ENCODE measurements at places on chromosomes 2 and 18.

- DNase-seq, result no peak
- no peaks in the 10 kb centered on the region for H3K27me3 ChIP-seq
- no peak overlapping the region for H3K4me3 ChIP-seq
Observed at GRCh38 chr2:121346407-121346806, 61.4 kb upstream of the TFCP2L1 start.

- DNase-seq, result no peak
- no peak overlapping the region for H3K4me3 ChIP-seq
- H3K36me3 ChIP-seq, result no peaks in the 10 kb centered on the region
- H3K4me1 ChIP-seq, result no peaks in the 10 kb centered on the region
- H3K27me3 ChIP-seq, result no peaks in the 10 kb centered on the region
Observed at GRCh38 chr18:73697353-73697752, 450.3 kb downstream of the FBXO15 start.

DNA sequence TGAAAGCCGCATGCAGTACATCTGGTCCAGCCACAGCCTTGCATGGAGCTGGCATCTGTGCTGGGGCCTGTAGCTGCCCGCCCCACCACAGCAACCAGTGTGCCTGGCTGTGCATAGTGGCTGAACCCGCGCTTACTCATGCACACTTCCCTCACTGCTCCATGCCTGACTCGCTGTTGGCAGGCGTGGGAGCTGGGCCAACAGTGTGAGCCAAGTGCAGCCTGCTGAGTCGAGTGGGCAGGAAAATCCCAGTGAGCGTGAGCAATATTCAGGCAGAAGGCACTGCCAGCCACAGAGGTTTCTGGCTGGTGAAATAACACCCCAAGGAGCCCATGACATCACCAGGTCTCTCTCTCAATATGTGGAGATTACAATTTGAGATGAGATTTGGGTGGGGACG is 1674.1 kb upstream of the TMEFF2 start:
- H3K27ac ChIP-seq, result no peak overlapping the region
- no peaks in the 10 kb centered on the region for H3K36me3 ChIP-seq
- H3K27me3 ChIP-seq, result no peaks in the 10 kb centered on the region
- no peak for DNase-seq
- H3K4me1 ChIP-seq, result no peaks in the 10 kb centered on the region
- no peak overlapping the region for H3K4me3 ChIP-seq

GRCh38 chr2:177078855-177079254 is 133.7 kb upstream of the HNRNPA3 start:
- H3K27ac ChIP-seq, result no peak overlapping the region
- DNase-seq, result no peak
- no peaks in the 10 kb centered on the region for H3K4me1 ChIP-seq
- H3K4me3 ChIP-seq, result no peak overlapping the region

GRCh38 chr2:65319674-65320041 is 92.0 kb downstream of the ACTR2 start:
- no peaks in the 10 kb centered on the region for H3K27me3 ChIP-seq
- H3K36me3 ChIP-seq, result no peaks in the 10 kb centered on the region
- no peak for DNase-seq
- no peaks in the 10 kb centered on the region for H3K4me1 ChIP-seq
- H3K4me3 ChIP-seq, result no peak overlapping the region

DNA sequence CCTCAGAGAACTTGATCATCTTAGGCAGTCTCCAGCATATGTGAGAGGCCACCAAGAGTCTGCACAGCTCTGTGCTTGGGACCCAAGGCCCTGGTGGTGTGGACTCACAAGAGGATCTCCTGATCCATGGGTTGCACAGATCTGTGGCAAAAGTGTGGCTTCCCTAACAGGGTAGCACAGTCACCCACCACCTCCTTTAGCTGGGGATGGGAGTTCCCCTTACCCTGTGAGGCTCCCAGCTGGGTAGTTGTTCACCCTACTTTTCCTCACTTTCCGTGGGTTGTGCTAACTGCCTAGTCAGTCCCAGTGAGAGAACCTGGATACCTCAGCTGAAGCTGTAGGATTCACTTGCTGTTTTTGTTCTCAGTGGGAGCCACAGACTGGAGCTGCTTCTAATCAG is 123.7 kb downstream of the FTCDNL1 start:
- H3K4me1 ChIP-seq, result no peaks in the 10 kb centered on the region
- no peak overlapping the region for H3K27ac ChIP-seq
- H3K4me3 ChIP-seq, result no peak overlapping the region
- no peak for DNase-seq

DNA sequence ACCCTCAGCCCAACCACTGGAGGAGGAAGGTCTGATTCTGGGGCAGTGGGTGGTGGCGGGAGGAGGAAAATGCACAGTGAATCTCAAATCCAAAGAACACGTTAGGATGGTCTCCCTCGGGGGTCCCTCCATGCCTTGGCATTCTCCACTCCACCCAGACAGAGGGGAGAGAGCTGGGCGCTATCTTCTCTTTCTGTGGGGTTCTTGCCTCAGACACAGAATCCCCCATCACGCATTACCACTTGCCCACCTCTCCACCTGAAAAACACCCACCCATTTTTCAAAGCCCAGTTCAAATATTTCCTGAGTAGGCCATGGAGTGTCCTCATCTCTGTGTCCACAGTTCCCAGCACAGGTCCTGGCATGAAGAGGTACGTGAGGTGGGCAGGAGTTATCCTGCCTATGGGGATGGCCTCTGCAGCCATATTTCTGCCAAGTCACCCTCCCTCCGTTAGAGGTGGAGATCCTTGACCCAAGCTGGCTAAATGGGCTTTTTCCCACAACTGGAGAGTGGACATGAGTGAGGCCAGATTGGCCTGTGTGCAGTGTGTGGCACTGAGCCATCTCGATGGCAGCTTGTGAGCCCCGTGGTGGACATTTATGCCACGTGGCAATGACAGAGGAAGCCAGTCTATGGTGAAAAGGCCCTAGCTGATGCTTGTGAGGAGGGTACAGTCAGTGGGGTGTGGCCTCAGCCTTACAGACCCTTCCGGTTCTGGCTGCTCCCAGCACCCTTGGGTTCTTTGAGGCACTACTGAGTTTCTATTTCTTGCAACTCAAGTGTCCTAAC is 9.5 kb upstream of the TEX261 start:
- H3K4me3 ChIP-seq, result no peak overlapping the region
- no peaks in the 10 kb centered on the region for H3K27me3 ChIP-seq
- no peak overlapping the region for H3K27ac ChIP-seq
- H3K4me1 ChIP-seq, result peaks cover 4% of the 10 kb centered on the region
- no peak for DNase-seq
- H3K36me3 ChIP-seq, result no peaks in the 10 kb centered on the region

DNA sequence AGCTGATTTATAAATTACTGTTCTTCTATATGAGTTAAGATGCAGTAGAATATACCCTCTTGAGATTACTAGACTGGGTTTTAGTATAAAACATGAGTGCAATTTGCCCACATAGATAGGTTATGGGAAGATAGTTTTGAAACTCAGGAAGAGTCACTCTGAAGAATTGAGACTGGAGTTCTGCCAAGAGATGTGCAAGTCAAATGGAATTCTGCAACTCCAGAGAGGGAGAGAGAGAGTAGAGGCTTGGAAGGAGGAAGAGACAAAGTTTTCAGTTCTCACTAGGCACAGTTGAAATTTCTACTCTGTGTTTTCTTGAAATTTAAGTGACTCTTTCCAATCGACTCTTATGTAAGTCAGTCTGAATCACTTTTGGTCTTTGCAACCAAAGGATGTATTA is 878.8 kb downstream of the TSN start:
- no peak overlapping the region for H3K4me3 ChIP-seq
- no peaks in the 10 kb centered on the region for H3K4me1 ChIP-seq
- H3K27ac ChIP-seq, result no peak overlapping the region
- no peaks in the 10 kb centered on the region for H3K27me3 ChIP-seq
- no peaks in the 10 kb centered on the region for H3K36me3 ChIP-seq
- no peak for DNase-seq

GRCh38 chr2:239731422-239731821 is 293.7 kb downstream of the NDUFA10 start:
- no peaks in the 10 kb centered on the region for H3K36me3 ChIP-seq
- H3K4me3 ChIP-seq, result no peak overlapping the region
- no peak for DNase-seq

- no peak overlapping the region for H3K27ac ChIP-seq
- peaks cover 2% of the 10 kb centered on the region for H3K36me3 ChIP-seq
- no peak for DNase-seq
- H3K4me3 ChIP-seq, result no peak overlapping the region
Observed at GRCh38 chr2:231290321-231291015, 92.0 kb downstream of the ARMC9 start.

GRCh38 chr2:101864426-101864825 is 127.3 kb upstream of the IL1R2 start:
- H3K27ac ChIP-seq, result no peak overlapping the region
- no peak for DNase-seq
- no peak overlapping the region for H3K4me3 ChIP-seq
- no peaks in the 10 kb centered on the region for H3K27me3 ChIP-seq
- H3K36me3 ChIP-seq, result peaks cover 14% of the 10 kb centered on the region

DNA sequence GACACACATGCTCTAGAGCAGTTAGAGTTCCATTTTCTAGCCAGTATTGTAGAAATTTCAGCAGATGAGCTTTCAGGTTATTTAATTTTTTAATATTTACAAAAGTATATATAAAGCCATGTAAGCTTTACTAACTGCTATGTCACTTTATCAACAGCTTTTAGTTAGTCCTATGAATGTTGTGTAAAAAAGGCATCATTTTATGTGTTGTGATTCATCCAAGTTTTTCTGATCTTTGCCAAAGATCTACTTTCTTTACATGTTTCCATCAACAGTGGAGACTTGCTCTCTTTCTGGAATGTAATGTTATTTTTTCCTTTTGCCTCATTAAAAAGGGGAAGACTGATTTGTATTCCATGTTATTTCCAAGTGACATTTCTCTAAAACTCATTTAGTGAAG is 125.2 kb upstream of the TFPI start:
- no peaks in the 10 kb centered on the region for H3K27me3 ChIP-seq
- H3K4me1 ChIP-seq, result no peaks in the 10 kb centered on the region
- H3K4me3 ChIP-seq, result no peak overlapping the region
- no peak for DNase-seq
- H3K27ac ChIP-seq, result no peak overlapping the region

- no peak overlapping the region for H3K27ac ChIP-seq
- no peak for DNase-seq
- no peaks in the 10 kb centered on the region for H3K36me3 ChIP-seq
- no peak overlapping the region for H3K4me3 ChIP-seq
Observed at GRCh38 chr2:151533127-151533526, 123.4 kb downstream of the RIF1 start.

GRCh38 chr2:122206101-122206500 is 450.6 kb downstream of the TSN start:
- no peak overlapping the region for H3K27ac ChIP-seq
- no peak for DNase-seq
- H3K27me3 ChIP-seq, result no peaks in the 10 kb centered on the region
- H3K4me1 ChIP-seq, result no peaks in the 10 kb centered on the region

GRCh38 chr18:75249672-75250470 is 39.3 kb downstream of the TSHZ1 start:
- H3K27me3 ChIP-seq, result no peaks in the 10 kb centered on the region
- no peak for DNase-seq
- H3K4me1 ChIP-seq, result no peaks in the 10 kb centered on the region
- H3K36me3 ChIP-seq, result no peaks in the 10 kb centered on the region
- no peak overlapping the region for H3K4me3 ChIP-seq
- no peak overlapping the region for H3K27ac ChIP-seq

- H3K4me1 ChIP-seq, result no peaks in the 10 kb centered on the region
- H3K27me3 ChIP-seq, result peaks cover 3% of the 10 kb centered on the region
- H3K4me3 ChIP-seq, result peak overlapping the region; percentile 85
- no peaks in the 10 kb centered on the region for H3K36me3 ChIP-seq
Observed at GRCh38 chr18:26655525-26656430, 107.4 kb upstream of the KCTD1 start.

GRCh38 chr2:86420913-86421312 is 20.3 kb upstream of the KDM3A start:
- H3K4me3 ChIP-seq, result no peak overlapping the region
- no peak for DNase-seq
- no peak overlapping the region for H3K27ac ChIP-seq
- no peaks in the 10 kb centered on the region for H3K4me1 ChIP-seq
- H3K36me3 ChIP-seq, result no peaks in the 10 kb centered on the region
- no peaks in the 10 kb centered on the region for H3K27me3 ChIP-seq

DNA sequence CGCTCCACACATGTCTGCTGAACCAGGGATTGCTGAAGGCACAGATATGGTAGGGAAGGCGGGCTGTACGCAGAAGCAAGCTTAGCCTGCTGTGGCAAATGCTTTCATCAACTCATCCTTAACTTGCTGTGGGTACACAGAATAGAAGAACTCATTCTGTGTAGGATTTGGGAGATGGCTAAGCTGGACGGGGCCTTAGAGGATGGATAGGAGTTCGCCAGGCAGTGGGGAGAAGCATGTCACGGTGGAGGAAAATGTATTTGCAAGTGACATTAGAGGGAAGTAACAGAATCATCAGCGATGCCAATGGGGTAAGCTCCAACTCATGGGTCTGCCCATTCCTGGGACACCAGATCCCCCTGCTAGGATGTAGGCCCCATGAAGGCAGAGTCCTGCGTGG is 96.7 kb upstream of the SMIM21 start:
- no peaks in the 10 kb centered on the region for H3K4me1 ChIP-seq
- no peak for DNase-seq
- no peaks in the 10 kb centered on the region for H3K27me3 ChIP-seq
- H3K27ac ChIP-seq, result no peak overlapping the region
- H3K4me3 ChIP-seq, result no peak overlapping the region
- H3K36me3 ChIP-seq, result no peaks in the 10 kb centered on the region

GRCh38 chr2:189446780-189447179 is 5.5 kb downstream of the WDR75 start:
- DNase-seq, result no peak
- H3K27ac ChIP-seq, result no peak overlapping the region
- H3K4me1 ChIP-seq, result no peaks in the 10 kb centered on the region
- H3K36me3 ChIP-seq, result no peaks in the 10 kb centered on the region
- no peaks in the 10 kb centered on the region for H3K27me3 ChIP-seq

DNA sequence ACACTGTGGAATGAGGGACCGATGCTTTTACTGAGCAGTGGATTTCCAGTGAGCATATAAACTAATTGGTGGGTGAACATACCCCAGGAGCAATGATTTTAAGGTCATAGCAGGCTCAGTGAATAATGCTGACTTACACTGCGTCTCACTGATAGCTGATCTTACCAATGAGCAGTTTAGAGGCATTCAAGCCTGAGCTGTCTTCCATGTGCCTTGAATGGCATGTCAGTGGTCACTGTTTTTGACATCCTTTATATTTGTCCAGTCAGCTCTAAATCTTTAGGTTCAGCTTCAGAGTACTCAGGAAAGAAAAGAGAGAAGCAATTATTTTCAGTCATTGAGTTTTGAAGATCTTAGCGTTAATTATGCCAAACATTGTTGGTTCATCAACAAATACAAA is 88.3 kb downstream of the CAMKMT start:
- DNase-seq, result no peak
- H3K4me1 ChIP-seq, result peaks cover 2% of the 10 kb centered on the region
- no peak overlapping the region for H3K4me3 ChIP-seq
- no peak overlapping the region for H3K27ac ChIP-seq
- H3K36me3 ChIP-seq, result no peaks in the 10 kb centered on the region

DNA sequence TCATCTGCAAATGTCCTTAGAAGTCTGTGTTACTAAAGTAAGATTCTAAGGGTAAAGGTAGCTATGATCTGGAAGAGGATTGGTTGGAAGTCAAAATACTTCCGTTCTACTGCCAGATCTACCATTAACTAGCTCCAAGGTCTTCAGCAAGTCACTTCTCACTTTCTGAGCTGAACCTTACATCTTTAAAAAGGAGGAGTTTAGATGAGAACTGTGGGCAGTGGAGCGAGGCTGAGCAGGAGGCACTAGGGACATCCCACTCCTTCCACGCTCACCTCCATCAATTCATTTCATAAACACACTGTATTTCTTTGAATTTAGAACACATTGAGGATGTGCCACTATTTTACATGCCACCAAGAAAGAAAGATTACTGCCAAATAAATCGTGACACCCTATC is 143.0 kb downstream of the ABCA12 start:
- H3K4me3 ChIP-seq, result no peak overlapping the region
- no peaks in the 10 kb centered on the region for H3K4me1 ChIP-seq
- no peak for DNase-seq
- no peaks in the 10 kb centered on the region for H3K27me3 ChIP-seq
- no peaks in the 10 kb centered on the region for H3K36me3 ChIP-seq

Measured in iPS DF 6.9 (cell line).